Stimulated activated CD8-positive, alpha-beta memory T cell treated with anti-CD3 and anti-CD28 coated beads, Interleukin-15, amount 100 ng/mL, for 24 hours (primary cell): ENCODE measurements at places on chromosomes 1 and 21.

DNA sequence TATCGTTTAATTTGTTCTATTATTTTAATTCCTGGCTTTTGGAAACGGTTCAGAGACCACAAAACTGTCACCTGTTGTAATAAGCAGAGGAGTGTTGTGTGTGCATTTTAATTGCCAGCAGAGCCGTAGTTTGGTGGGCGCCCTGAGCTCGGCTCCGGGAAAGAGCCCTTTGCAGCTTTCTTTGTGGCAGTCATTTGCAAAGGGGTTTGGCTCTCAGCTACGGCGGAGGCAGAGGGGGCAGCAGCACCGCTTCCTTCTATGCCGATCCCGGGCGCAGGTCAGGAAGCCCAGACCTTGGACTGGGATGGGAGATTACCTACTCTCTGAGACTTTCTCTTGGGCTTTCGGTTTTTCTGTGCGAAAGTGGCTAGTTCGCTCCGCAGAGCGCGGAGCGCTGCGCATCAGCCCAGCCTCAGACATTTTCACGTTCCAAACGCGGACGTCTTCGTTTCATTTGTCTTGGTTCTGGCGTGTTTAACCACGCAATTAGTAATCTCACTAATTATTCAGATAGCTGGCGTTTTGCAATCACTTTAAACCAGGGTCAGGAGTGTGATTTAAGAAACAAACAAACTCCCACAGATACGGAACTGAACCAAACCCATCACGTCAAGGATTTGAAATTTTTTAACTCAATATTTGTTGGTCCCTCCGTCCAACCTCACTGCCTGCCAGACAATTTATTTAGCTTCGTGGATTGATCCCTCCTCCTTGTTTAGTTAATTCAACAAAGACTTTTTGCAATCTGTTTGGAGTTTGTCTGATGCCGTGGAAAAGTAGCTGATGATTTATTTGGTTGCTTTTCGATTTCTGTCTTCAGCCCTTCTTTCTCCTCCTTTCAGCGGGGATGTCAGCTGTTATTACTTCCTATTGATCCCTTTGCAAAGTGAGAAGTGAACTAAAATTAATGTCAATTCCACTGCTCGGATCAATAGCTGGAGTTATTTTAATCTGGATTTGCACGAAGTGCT lies 3.9 kb downstream of the RNF220 start:
- no peak for DNase-seq

DNA sequence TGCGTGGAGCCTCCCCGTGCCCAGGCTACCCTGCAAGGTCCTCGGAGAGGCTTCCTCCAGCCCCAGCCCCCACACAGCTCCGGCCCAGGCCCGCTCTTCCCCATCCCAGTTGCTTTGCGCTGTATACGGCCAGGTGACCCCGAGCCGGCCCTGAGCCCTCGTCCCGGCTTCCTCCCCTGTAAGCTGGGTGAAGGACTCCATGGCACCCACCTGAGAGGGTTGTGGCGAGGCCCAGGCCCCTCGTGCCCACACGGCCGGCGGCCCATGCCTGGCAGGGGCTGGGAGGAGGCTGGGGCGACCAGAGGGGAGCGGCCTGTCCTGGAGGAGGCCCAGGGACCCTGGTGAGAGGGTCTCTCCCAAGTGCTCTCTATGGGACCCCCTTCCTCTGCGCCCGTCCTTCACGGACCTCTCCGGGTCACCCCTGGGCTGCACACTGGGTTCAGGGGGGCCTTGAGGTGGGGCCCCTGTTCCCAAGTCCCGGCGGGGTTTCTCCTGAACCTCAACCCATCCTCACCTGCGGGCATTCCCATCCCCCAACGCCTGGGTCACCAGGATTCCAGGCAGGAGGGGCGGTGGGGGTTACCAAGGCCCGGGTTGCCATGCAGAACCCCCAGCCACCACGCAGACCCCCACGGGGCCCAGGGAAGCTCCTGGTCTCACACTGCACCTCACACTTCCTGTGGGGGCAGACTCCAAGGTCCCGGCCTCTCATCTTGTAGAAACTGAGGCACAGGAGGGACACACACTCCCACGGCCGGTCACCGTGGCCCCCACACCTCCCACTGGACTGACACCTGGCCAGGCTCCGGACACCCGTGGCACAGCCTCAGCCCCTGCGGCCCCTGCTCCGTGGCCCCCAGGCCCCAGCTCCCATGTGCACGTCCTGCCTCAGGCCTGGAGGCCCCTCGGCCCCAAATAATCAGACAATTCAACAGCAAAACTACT lies 25.2 kb downstream of the COL6A1 start:
- DNase-seq: no peak

GRCh38 chr1:36571106-36571505 lies 88.4 kb upstream of the CSF3R start:
- no peak for DNase-seq

DNA sequence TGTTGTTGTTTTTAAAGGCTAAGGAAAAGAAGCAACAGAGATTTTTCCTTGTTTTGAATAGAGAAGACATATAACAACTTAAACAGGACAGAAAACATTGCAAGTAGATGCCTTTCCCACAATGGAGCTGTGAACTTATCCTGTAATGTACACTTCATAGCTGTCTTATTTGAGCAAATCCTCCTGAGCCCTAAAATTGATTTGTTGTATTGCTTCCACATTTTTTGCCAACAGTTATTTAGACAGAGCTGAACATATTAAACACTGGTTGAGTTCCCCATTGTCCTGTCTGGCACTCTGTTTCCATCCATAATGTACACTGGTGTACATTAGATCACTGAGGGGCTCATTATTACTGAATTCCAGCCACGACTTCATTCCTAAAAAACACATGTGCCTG lies 32.2 kb downstream of the CACHD1 start:
- DNase-seq: no peak

DNA sequence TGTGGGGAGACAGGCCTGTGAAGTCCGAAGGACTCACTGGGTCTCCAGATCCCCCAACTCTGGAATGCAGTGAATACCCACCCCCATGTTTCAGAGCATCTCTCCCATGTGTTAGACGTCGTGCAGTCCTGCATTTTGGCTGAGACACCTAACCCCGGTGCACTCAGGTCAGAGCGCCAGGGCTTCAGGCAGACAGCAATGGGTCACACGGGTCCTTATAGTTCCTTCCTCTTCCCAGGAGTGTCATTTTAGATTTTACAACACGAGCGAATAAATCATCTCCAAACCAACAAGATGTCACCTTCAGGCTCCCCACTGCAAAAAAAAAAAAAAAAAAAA lies 5.1 kb downstream of the PRRX1 start:
- no peak for DNase-seq

- no peak for DNase-seq
Measured at GRCh38 chr1:20187103-20187812, 940 bp upstream of the PLA2G2C start.

- no peak for DNase-seq
Measured at GRCh38 chr1:239126884-239127283, 259.5 kb upstream of the CHRM3 start.

GRCh38 chr1:53698384-53698980 lies 40.5 kb downstream of the GLIS1 start:
- no peak for DNase-seq

DNA sequence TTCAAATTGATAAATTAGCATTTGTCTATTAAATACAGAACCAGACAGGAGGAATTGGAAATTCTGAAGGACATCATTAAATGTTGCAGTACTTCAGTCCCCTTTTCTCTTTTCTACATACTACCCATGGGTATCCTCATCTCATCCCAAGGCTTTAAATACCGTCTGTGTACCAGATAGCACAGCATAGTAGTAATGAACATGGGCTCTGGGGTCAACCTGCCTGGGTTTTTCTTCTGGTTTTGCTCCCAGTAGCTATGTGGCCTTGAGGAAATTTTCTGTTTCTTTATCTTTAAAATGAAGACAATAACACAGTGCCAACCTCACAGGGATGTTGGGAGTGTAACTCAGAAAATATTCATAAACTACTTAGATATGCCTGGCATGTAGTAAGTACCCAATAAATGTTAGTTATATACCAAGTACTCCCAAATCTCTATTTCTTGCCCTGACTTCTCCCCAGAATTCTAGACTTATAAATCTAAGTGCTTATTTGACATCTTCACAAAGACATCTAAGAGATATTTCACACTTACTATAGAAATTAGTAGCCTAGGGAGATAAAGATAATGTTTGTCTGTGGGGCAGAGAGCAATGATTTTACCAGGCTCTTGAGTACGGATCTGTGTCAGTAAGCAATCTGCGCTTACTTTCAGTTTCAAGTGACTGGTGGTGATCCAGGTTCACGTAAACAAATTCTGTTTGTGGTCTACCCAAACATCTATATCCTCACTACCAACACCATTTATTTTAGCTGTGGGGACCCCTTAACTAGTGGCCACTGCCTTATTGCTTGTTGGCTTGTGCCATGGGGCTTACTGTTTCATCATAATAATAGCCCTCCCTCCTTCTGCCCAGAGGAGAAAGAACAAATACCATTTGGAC lies 37.3 kb downstream of the VANGL2 start:
- DNase-seq: no peak

DNA sequence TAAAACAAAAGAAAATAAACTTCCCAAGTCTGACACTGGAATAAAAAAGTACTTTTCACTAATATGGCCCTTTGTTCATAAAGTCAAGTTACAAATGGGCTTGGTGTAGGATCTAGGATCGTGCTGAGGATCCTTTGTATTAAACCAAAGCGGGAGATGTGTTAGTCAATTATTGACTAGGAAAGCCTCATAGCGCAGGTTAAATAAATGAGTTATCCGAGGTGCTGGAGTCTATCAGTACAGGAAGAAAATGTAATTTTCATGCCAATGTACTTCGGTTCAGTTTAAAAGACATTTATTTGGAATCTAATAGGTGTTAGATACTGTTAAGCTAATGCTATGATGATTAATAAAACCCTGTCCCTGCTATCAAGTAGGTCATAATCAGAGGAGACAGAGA lies 101.8 kb downstream of the TNR start:
- DNase-seq: no peak

DNA sequence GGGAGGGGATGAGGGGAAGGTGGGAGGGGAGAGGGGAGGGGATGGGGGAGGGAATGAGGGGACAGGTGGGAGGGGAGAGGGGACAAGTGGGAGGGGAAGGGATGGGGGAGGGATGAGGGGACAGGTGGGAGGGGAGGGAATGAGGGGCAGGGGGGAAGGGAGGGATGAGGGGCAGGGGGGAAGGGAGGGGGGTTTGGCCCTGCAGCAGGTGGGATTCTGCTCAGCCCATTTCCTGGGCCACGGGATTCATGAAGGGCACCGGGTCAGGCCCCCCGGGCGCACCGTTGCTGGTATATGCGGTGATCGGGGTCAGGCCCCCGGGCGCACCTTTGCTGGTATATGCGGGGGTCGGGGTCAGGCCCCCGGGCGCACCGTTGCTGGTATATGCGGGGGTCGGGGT lies 15.1 kb upstream of the SAMD11 start:
- no peak for DNase-seq

DNA sequence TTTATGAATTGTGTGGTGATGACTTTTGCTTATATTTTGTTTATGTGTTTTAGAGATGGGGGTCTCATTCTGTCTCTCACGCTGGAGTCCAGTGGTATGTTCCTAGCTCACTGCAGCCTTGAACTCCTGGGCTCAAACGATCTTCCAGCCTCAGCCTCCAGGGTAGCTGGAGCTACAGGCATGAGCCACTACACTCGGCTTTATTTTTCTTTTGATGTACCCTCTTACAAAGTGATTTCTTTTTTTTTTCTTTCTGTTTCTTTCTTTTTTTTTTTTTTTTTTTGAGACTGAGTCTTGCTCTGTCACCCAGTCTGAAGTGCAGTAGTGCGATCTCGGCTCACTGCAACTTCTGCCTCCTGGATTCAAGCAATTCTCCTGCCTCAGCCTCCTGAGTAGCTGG lies 46.8 kb downstream of the CD247 start:
- DNase-seq: no peak

GRCh38 chr1:6004412-6005123 lies 12.3 kb upstream of the NPHP4 start:
- no peak for DNase-seq

- no peak for DNase-seq
Measured at GRCh38 chr1:66000033-66000637, 207.4 kb downstream of the PDE4B start.

GRCh38 chr1:45412899-45413298 lies 72.7 kb upstream of the MUTYH start:
- DNase-seq: no peak

DNA sequence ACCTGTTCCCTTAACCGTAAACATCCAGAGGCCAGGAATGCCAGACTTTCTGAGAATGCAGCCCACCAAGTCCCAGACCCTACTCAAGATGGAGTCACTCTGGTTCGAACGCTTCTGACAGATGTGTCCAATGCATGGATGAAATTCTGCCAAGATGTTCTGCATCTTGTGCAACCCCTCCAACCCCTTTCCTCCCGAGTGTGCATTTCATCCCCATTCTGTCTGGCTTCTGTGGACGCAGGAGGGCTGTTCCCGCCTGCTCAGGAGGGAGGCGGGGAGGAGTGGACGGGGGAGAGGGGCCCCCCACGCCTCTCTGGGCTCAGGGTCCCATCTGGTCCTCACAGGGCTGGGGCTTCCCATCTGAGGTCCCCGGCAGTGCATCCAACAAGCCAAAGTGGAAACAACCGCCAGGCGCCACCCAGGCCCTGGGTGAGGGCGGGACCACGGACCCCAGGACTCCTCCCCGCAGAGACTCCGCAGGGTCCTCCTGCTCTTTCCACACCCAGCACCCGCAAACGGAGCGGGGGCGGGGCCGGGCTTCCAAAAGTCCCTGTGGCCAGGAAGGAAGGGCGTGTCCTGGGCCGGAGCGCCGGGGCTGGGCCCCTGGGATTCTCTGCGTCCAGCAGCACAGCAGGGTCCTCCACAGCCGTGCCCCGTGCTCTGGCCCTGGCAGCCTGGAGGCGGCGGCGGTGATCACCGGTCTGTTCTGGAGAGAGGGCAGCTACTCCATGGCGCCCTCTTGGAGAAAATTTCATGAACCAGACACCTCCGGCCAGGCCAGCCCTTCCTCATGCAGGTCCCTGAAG lies 27.8 kb upstream of the SUMO3 start:
- DNase-seq: no peak

- no peak for DNase-seq
Measured at GRCh38 chr21:34743285-34743684, 74.5 kb downstream of the CLIC6 start.

GRCh38 chr1:246629030-246629429 lies 62.8 kb downstream of the CNST start:
- no peak for DNase-seq

GRCh38 chr21:29914326-29914725 lies 25.5 kb downstream of the GRIK1 start:
- no peak for DNase-seq

- DNase-seq: no peak
Measured at GRCh38 chr21:35861661-35862060, 198.7 kb downstream of the SETD4 start.
